ENCODE measurements at places on chromosomes 13 and 19. TPM values are rescaled to one million over a fixed set of nuclear protein-coding genes. Genes with fewer than 3 reads are reported as not detected.
A peak's percentile ranks its signal among the peaks of the same experiment; 100 is the strongest.

GRCh38 chr13:36736119-36736726 is 62.4 kb downstream of the SERTM1 start:
- peak; percentile 94 for DNase-seq

DNA sequence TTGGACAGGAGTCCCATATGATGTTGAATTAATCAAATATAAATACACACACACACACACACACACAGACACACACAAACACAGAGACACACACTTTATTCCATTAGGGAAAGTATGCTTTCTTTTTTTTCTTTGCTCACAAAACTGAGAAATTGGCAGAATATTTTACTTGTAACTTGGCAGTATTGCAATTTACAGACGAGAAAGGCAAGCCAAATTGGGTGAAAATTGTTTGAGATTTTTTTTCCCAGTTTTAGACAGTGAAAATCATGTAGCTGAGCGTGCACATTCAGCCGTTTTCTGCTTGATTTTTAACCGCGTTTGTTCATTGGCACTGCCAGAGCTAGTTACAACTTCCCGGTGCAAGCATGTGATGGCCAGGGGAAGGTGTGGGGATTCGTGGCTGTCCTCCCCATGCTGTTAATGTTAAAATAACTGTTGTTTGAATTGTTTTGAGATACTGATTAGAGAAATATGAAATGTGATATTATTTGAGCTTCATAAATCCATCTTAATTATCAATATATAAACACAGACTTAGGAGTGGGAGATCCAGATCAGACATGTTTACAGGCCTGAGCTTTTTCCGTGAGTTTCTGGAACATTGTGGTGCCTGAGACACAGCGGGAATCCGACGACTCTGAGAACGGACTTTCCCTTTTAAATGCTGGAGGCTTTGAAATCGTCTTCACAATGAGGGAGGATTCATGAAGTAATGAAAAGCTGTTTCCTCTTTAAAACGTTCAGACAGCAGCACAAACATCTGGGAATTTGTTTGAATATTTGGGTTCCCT is 125.5 kb downstream of the KCNRG start:
- no peak for DNase-seq

- peak; percentile 36 for DNase-seq
Observed at GRCh38 chr13:94192431-94192975, 287.0 kb downstream of the DCT start.

GRCh38 chr19:14407605-14408484 is 11.3 kb downstream of the DDX39A start:
- DNase-seq = no peak

DNA sequence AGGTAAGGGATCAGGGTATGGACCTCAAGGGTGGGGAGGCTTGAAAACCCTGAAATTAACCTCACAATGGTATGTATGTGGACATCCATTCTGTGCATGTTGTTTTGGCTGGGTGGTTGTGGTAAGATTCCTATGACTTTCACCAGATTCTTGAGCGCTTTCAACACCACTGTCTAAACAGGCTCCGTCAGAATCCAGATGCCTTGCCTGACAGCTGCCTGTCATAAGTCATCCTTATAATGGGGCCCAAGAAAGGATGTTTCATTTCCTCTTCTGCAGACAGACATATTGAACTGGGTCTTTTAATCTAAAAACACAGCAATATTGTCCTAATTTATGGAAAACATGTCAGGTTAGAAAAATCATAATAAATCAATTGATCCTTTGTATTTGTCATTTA is 41.3 kb downstream of the ALOX5AP start:
- no peak for DNase-seq

DNA sequence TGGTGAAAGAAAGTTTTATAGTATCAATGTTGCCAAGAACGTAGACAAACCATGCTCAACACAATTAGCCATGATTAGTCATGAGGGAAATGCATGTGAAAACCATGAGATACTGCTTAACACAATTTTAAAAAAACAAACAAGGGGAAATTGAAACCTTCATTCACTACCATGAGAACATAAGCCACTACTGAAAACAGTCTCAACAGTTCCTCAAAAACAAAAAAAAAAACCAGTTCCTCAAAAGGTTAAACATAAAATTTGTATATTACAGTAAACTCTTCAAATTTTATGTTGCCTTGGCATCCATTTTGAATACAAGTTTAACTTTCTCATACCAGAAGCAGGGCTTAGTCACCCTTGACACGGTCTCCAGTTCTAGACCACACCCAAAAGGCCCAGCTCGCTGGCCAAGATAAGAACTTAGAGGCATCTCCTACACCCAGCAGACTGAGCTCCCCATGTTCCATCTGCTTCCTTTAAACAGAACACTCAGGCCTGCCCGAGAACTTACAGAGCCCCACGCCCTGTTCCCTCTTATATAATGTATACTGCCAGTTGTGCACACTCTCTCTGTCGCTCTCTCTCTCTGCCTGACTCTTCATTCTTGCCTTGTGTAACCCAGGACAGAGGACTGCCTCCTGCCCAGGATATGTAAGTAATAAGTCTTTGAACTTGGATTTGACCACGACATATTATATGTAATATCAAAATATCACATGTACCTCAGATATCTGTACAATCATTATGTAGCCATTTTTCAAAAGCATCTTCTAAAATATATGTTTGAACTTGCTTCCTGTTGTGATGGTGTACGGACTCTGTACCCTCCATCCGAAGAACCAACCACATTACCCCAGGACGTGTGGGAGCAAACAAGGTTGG is 67.4 kb downstream of the STK24 start:
- no peak for DNase-seq

GRCh38 chr13:100812982-100813584 is 138.5 kb upstream of the TMTC4 start:
- no peak for DNase-seq

DNA sequence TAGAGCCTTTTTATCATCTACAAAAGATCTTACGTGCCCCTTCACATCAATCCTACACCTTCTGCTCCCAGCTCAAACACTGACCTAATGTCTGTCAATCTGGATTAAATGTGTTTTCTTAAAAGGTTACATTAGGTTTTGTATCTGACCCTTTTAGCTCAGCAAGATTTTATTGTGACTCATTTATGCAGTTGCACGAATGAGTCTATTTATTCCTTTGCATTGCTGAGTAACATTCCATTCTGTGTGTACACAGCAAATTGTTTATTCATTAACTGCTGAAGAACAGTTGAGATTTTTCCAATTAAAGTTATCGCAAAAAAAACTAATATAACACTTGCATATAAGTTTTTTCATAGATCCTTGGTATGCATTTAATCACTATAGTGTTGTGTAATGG is 253.9 kb upstream of the GPC6 start:
- no peak for DNase-seq

Gene OR7A5
- not detected for total RNA-seq

Gene HSH2D
- total RNA-seq = 0.11 TPM

Gene BORCS8
- total RNA-seq = 17.9 TPM

Gene OR10H1
- total RNA-seq = not detected

Gene ADGRE3
- 1.1 TPM for total RNA-seq

All from spinal cord (tissue), 10 donors.